ENCODE measurements at places on chromosomes 3 and 15.
A peak's percentile ranks its signal among the peaks of the same experiment; 100 is the strongest.

GRCh38 chr3:129311054-129311902, 32.6 kb downstream of the HMCES start:
- no peak for DNase-seq

GRCh38 chr3:123653221-123653682, 68.4 kb upstream of the HACD2 start:
- peak; percentile 24 for DNase-seq

GRCh38 chr3:170046269-170047132, 8.7 kb downstream of the GPR160 start:
- DNase-seq, result no peak

DNA sequence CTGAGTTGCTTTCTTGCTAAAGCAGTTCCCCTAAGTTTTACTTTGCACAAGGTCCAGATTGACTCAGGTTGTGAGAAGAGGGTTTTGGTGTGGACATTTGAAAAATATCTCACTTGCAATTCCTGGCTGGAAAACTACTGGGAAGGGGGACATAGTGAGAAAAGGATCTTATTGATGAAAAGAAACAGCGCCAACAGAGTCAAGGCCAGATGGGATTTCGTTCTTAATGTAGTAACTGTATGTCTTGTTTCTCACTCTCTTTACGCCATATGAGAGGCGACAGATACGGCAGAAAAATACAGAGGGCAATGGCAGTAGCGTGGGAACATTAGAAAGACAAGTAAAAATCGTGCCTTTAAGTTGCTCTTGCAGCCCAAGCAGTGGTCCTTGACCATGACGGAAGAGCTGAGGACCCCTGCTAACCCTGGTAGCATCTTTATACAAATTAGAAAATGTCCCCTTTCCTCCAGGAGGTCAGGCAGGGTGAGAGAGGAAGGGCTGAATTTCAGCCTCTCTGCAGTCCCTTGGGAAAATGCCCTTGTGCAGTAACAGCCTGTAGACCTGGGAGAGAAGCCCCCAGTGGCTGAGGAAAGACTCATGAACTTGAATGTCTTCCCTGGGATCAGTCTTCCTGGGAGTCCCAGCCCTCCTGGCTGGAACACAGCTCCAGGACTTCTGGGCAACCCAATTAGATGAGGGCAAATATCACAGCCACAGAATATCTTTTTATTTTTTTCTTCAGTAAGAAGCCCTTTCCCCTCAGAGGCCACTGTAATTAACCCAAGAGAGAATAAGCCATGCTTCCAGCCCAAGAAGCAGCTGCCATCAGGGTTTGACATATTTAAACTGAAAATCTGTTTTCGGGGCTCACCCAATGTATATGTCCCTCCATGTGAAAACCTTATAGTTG, 113.4 kb downstream of the CD47 start:
- DNase-seq, result no peak

GRCh38 chr3:132738314-132738713, 16.1 kb upstream of the NPHP3 start:
- no peak for DNase-seq
